B cell (primary cell): ENCODE measurements at places on chromosomes 1 and 21.

DNA sequence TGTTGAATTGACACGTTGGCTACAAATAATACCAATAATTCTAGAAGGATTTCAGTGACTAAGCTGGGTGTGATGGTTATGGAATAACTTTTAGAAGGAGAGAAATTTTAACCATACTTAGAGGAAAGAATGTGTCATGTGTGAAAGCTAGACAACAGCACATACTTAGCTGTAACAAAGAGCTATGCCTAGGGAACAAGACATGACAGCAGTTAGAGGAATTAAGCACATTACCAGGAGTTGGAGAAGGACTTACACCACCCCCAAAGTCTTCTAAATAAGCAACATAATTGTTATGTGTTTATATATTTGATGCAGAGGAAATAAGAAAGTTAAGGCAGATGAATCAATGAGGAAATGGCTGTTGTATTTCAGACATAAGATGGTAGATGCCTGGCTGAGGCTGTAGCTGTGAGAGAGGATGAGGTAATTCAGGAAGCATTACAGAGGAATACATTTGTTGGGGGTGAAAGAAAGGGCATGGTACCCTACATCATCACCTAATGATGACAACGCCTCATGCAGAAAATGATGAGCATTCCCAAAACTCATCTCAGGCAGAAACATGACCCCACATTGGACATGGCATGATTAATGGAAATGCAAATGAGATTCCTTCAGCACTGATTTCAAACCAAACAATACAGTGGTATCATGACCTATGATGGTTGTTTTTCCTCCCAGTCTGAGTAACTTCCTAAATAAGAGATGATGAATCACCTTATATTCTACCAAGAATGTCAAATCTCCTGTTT is 211.5 kb downstream of the LHX8 start:
- no peak for DNase-seq

GRCh38 chr1:170533298-170533697 is 1.3 kb downstream of the GORAB start:
- peak; percentile 7 for DNase-seq

DNA sequence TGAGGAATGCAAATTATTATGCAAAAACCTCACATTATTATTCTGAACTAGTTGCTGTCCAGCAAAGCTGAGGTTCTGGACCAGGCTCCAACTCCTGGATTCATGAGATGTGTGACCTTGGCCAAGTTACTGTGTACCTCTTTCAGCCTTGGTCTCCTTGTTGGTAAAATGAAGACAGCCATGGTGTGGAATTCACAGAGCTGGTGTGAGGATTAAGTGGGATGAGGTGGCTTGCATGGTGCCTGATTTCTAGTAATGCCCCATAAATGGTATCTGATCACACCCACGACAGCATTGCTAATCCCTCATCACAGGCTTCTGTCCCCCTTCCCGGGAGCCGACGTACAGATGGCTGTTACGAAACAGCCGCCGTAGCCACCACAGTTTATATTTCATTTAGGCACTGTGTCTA is 59.6 kb downstream of the PGBD5 start:
- DNase-seq: no peak

GRCh38 chr1:225454733-225455132 is 26.9 kb upstream of the LBR start:
- no peak for DNase-seq

DNA sequence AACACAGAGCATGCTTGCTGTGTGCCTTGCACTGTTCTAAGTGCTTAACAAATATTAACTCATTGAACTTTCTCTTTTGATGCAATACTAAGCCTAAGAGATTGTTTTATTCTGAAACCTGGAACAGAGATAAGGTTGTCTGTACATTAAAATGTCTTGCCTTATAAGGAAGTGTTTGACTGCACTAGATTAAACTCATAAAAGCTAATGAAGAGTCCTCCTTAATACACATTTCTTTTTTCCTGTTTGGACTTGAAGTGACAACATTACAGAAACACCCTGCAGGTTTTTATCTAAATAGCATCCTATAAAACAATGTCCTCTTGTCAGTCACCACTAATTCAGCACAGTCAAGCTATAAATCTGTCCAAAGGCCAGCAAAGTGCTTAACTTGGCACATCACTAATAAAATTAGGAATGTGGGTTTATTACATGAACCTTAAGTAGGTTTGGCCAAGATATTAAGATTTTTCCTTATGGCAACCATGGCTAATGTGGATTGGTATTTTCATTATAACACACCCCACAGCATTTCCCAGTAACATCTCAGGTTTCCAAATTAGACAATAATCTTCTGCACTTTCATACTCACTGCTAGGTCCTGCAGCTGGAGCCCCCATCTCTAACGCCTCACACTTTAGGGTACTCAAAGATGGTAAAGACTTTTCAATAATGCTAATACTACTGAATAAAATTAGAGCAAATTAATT is 389.7 kb downstream of the LMO4 start:
- no peak for DNase-seq

DNA sequence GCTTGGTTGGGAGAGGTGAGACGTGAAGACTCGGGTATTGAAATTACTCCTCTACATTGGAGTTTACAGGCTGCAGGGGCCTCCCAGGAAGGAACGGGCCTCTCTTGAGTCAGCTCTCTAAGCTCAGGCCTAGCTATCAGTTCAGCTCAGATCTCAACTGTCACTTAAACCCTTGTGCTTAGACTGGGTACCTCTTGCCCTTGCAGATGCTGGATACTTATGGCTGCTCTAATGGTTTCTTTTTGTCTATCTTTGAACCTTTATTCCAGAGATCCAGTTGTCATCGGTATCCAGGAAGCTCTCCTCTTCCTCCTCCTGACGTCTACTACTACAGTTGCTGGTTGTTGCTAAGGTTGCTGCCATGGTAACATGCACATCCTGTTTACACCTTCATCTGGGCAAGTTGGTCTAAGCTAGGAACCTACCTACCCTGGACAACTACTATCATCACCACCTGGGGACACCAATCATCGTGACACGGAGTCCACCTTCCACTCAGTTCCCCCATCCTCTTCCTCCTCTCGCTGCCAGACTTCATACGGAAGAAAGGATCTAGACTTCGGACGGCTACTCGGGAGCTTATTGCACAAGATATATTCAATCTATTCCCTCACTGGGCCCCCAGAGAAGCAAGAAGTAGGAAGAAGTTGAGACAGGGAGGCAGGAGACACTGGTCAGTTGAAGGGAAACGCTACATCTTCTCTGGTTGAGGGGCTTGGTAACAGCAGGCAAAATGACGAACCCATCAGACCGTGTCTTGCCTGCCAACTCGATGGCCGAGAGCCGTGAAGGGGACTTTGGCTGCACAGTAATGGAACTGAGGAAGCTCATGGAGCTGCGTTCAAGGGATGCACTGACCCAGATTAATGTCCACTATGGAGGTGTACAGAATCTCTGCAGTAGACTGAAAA is 56.1 kb downstream of the ATP2B4 start:
- peak; percentile 65 for DNase-seq
